ENCODE measurements at places on chromosomes 11 and 22.

DNA sequence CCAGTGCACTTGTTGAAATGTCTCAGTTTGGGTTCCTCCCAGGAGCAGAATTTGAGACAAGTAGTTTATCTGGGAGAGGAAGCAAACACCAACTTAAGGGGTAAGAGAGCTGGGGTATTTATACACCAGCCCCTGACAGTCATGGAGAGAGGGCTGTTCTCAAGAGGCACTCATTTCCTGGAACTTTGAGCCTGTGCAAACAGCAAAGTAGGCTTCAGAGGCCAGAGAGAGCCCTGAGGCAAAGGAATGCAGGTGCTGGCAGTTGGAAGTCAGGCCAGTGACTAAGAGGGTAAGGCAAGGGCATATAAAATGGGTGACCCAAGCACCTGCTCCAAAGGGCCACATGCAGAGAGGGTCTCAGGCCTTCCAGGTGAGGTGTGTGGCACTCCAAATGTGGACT lies 16.1 kb downstream of the MS4A18 start:
- no peak for DNase-seq

- no peak for DNase-seq
Measured at GRCh38 chr11:20008190-20008870, 151.9 kb downstream of the DBX1 start.

GRCh38 chr11:88438721-88439120 lies 101.2 kb upstream of the CTSC start:
- no peak for DNase-seq

DNA sequence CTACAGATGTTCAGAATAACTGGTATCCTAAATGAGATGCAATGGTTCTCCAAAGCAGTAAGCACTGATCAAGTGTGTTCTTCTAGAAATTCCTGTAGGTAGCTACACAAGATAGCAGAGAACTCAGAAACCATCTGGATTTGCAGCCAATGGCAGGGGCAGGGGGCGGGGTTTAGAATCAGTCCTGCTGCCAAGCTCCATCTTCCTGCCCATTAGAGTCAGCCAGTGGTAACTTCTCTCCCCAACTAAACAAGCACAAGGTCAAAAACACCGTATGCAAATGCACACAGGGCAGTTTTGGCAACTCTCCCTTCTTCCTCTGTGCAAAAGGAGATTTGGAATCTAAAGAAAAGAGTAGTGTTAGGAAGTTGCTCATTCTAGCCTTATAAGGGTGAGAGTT lies 237.5 kb upstream of the CCDC90B start:
- DNase-seq: no peak

DNA sequence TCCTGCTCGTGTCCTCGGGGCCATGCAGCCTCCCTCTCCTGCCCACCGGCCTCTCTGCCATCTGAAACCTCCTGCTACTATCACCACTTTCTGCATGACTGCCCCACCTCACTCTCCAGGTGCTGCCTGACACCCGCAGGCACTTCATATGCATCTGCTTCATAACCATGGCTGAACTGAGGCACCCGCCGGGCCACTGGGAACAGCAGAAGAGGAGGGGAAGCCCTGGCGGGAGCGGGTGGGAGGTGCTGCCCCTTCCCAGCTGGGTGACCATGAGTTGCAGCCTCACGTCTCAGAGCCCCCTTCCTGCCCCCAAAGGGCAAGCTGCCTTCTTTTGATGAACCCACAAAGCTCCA lies 21.7 kb upstream of the PICK1 start:
- DNase-seq: no peak

DNA sequence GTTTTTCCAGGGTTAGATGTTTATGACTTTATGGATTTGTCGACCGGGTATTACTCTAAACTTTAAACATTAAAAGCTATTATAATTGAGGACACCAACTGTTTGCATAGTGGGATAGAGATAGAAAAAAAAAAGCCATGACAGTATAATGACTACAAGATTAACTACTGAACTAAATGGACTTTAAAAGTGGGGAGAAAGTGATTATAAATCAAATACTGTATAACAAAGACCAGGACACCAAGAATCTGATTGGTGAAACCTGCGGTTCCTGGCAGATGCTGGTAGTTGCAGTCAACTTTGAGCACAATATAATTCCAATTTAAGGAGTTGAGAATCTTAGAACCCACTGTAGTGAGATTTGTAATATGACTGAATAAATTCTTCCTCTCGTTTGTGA lies 2.5 kb downstream of the CRKL start:
- DNase-seq: no peak

DNA sequence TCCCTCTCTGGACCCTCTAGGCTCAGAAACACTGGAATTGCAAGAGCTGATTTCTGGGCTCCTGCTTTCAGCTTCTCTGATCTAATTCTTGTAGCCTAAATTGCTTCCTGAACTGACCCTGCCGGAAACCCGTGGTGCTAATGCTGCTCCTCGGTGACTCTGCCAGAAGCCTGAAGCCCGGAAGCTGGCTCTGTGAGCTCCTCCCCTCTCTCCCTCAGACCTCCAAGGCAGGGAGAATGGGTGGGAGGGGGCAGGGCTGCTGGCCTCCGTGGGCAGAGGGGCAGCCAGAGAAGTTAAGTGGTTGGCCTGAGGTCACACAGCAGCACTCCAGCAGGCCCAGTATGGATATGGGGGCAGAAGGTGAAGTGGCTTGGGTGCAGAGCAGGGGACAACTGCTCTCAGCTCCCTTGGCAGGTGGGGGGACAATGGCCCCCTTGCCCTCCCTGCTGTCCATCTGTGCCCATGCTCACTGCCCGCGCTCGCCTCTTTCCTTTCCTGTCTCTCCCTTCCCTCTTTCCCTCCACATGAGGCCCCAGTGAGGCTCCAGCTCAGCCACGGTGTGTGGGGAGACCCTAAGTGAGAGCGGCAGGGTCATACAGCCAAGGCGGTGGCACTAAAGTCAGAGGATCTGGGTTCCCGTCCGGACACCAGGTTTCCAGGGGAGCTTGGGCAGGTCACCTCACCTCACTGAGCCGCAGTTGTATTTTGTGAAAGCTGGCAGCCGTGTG lies 16.2 kb downstream of the CAPN5 start:
- peak; percentile 45 for DNase-seq

GRCh38 chr11:27451244-27451965 lies 21.2 kb downstream of the LGR4 start:
- no peak for DNase-seq

DNA sequence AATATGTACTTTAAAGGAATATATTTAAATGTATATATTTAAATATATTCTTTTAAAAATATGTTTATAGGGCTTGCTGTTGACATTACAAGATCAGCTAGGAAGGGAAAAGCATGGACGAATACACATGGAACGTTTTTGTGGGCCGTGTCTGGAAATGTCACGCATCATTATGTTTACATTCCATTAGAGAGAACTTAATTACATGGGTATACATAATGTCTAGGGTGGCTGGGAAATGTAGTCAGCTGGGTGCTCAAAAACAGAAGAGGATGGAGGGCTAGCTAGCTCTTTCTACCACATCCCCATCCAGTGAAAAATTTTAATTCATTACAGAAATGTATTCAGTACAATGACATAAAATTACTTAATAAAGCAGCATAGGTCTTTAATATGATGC lies 371.2 kb downstream of the DYNC2H1 start:
- no peak for DNase-seq

- no peak for DNase-seq
Measured at GRCh38 chr22:46561435-46561905, 24.1 kb upstream of the CELSR1 start.

DNA sequence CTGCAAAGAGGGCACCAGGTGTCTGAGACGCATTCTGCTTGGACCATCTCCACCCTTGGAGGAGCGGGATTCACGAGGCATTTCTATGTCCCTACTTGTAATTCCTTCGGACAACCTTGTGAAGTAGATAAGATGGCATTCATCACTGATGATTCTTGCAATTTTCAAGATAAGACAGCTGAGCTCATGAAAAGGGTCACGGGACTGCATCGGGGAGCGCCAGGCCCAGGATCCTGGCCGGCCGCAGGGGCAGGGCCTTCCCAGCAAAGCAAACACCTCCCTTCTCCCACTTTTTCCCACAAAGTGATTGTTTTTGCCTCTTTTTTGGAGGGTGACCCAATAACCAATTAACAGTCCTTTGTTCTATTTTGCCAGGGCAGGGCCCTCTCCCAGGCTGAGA lies 8.4 kb downstream of the LIF start:
- no peak for DNase-seq

GRCh38 chr11:2247496-2247895 lies 22.9 kb downstream of the ASCL2 start:
- DNase-seq: no peak

- DNase-seq: no peak
Measured at GRCh38 chr11:7533199-7534041, 19.6 kb downstream of the PPFIBP2 start.

GRCh38 chr11:92035488-92035887 lies 189.1 kb upstream of the FAT3 start:
- no peak for DNase-seq

- no peak for DNase-seq
Measured at GRCh38 chr11:23010790-23011335, 150.6 kb upstream of the CCDC179 start.

- no peak for DNase-seq
Measured at GRCh38 chr11:113160808-113161124, 153.6 kb upstream of the TTC12 start.

- peak; percentile 61 for DNase-seq
Measured at GRCh38 chr11:46380340-46381047, 975 bp upstream of the MDK start.

- DNase-seq: no peak
Measured at GRCh38 chr11:134579724-134580609, 167.9 kb upstream of the B3GAT1 start.

DNA sequence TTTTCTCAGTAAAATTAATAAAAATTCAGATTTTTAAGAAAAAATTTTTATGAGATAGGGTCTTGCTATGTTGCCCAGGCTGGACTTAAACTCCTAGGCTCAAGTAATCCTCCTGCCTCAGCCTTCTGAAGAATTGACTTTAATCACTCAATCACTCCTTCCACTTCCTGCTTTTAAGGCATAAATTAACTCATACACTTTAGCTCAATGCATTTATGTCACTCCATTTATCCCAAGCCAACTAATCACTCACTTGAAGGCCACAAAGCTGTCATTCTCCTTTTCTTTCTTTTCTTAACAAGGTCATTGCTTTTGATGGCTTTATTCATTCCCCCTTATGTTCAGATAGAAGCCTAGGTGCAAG lies 877 bp downstream of the ALG9 start:
- no peak for DNase-seq

DNA sequence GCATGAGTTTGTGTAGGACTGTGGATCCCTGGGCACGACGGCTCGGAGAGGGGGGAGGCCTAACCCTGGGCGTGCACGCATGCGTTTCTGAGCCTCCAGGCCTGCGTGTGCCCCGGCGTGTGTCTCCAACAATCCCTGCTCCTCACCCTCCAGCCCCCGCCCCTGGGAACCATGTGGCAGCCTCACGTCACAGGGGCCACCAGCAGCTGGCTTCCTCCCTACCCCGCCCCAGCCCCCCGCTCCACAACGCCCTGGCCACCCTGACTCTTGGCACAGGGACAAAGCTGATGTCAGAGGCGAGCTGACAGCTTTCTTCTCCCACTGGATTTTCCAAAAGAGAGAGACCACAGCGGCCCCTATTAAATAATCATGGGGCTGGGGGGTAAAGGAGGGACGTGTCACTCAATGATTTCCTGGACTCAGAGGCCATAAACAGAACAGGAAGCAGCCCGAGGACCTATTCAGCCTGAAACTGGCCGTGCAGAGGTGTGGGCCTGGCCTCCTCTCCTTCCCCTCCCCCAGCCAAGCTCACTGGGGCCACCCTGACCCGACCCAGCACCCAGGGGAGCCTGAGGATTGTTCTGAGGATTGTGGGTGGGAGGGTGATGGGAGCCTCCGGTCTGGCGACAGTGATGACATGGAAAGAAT lies 6.8 kb upstream of the LIF start:
- DNase-seq: no peak

GRCh38 chr11:2097998-2098690 lies 41.0 kb downstream of the IGF2 start:
- DNase-seq: no peak

DNA sequence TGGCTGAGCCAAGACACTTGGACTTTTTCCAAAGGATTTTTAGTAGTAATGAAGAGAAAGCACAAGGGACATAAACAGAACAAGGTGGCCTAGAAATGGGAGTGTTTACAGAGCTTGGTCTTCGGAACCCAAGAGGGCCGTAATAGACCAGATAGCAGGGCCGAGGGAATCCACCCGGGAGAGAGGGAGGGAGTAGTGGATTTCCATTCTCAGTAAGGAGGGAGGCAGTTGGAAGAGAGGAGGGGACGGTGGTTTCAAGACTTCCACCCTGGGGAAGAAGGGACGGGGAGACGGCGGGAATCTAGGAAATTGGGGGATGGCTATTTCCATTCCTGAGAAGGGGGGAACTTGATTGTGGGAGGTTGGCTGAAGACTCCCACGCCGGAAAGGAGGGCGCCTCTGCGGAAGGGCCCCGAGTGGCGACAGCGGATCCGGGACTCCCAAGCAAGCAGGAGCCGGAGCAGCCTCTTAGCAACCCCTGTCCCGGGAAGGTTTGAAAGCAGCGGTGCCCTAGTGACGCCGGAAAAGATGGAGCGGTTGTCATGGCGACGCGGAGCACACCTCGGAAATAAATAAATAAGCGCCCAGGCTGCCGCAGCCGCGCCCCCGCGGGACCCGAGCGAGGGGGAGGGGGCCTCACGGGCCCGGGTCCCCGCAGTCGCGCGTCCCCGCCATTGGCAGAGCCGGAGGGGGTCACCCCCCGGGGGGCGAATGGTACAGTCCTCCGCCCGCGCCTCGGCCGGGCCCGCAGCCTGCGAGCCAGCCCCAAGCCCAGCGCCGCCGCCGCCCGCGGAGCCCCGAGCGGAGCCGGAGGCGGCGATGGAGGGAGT lies 31.6 kb downstream of the EIF3F start:
- peak; percentile 90 for DNase-seq

- DNase-seq: no peak
Measured at GRCh38 chr11:124608147-124608546, 3.1 kb upstream of the PANX3 start.

DNA sequence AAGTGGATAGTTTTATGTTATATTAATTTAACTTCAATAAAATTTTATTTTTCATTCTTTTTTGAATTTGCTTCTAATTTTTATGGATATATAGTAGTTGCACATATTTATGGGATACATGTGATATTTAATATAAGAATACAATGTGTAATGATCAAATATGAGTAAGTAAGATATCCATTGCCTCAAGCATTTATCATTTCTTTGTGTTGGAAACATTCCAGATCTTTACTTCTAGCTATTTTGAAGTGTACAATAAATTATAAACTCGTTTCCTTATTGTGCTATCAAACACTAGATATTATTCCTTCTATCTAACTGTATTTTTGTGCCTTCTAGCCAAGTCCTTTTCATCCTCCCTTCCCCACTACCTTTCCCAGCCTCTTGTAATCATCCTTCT lies 17.0 kb downstream of the EXPH5 start:
- DNase-seq: no peak

- DNase-seq: no peak
Measured at GRCh38 chr11:44645827-44646226, 80.4 kb downstream of the CD82 start.

- DNase-seq: no peak
Measured at GRCh38 chr11:108561535-108561991, 32.0 kb downstream of the EXPH5 start.
